EH (cell line): ENCODE measurements at places on chromosomes 7 and 10.

DNA sequence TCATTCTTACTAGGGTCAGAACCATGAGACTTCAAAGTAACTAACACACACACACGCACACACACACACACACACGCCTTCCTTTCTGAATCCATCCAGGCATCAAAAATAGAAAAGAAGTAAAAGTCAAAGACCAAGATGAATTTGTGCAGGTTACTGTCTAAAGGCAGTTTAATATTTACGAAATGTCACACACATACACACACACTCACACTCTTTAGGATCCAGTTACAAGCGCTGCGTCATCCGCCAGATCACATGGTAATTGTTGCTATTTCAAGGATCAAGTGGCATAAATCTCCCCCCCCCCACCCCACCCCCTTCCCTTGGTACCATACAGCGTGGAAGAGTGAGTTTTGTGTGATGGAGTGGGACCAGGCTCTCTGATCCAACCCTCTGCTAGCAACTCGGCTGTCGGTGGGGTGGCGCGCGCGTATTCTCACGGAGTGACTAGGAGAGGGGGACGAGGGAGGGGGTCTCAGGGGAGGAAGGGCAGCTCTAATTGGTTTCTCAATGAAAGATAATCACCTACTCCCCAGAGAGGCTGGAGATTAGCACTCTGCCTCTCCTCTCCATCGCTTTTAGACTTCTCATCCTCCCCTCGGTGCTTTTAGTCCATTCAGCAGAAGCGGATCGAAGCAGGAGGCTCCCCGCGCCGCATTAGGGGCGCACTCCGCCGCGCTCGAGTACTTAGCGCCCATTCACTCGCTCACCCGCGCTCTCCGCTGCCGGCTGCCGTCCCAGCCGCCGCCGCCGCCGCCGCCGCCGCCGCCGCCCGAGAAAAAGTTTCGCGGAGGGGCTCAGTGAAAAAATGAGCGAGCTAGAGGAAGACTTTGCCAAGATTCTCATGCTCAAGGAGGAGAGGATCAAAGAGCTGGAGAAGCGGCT, 83.5 kb upstream of the PRKG1 start:
- peak; percentile 79 for DNase-seq

GRCh38 chr10:33735464-33735923, 401.0 kb upstream of the NRP1 start:
- peak; percentile 22 for DNase-seq

DNA sequence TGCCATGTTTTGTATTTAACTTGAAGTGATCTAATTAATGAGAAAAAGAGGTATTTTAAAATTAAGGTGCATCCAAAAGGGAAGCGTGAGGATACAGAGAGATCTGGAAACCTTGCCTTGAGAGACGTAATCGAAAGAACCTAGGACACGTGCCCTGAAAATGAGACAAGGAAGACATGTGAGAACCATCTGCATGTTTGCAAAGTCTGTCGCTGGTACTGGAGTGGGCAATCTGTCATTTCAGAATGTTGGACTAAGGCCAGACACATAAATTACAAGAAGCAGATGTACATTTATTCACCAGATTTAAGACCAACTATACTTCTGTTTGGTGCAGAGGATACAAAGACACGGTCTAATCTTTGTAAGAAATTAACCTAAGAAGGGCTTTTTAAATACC, 9.2 kb downstream of the AGR2 start:
- no peak for DNase-seq

DNA sequence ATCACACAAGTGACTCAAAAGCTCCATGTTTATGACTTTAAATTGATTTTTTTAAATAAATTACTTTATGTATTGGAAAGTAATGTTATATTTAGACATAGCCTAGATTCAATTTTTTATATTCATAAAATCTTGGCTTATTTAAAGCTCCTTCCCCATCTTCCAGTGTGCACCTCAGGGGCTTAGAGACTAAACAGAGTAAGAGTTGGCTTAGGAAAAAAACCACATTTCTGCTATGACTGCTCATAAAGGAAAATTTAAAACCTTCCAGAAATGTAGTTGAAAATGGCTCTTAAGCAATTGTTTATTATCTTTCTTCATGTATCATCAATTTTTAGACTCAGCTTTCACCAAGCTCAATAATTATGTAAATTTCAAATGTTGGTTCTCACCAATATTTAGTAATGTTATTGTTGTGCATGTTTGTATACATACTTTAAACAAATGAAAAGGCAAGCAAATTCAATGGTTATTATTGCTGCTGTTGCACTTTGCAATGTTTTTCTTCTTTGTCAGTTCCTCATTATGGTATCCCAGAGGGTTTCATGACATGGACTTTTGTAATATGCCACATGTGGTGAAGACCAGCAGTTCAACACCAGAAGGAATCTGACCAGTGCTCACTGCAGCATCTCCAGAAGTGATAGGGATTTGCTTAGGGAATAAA, 700.1 kb upstream of the ANKRD30A start:
- DNase-seq: peak; percentile 47

GRCh38 chr7:77543910-77544309, 6.8 kb downstream of the PTPN12 start:
- no peak for DNase-seq

DNA sequence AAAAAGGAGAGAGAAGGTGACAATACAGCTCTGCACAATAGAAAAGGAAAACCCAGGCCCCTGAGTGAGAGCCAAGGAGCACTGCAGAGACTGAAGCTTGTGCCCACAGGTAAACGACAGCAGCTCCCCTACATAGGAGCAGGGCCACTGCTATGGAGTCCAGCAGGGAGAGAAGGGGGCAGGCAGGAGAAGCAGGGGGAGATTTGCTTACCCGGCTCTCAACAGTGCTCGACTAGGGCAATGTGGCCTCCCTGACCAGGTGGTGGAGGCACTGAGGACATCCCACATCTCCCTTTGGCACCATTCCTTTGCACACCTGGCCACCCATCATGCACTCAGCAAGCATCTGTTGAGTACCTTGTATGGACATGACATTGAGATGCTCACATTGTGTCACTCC, 153.0 kb downstream of the EVX1 start:
- DNase-seq: no peak
